ENCODE measurements at places on chromosomes 1 and 21. TPM values are rescaled to one million over a fixed set of nuclear protein-coding genes. Genes with fewer than 3 reads are reported as not detected.

- no peak for DNase-seq
- H3K4me3 ChIP-seq: no peak overlapping the region
- no peak overlapping the region for H3K27ac ChIP-seq
- H3K36me3 ChIP-seq: no peaks in the 10 kb centered on the region
These were observed 41.0 kb upstream of the KCNK1 start for GRCh38 chr1:233572896-233573295.

DNA sequence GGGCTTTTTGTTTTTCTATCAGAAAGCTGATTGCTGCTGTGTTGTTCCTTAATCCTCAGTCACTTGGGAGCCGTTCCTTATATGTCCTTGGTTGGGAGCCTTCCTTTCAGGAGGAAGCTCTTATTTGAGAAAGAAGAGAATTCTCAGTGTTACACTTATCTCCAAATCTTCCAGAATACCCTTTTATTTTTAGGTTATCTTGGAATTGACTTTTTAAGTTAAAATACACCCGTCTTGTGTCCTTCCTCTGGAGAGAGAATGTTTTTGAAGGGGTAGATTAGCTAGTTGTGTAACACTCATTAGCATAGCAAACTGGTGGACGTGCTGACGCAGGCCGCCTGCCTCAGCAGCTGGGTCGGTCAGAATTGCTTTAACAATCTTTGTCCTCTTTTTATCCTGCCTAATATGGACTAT lies 42.1 kb downstream of the LRRC8B start:
- peaks cover 8% of the 10 kb centered on the region for H3K4me1 ChIP-seq
- no peak overlapping the region for H3K4me3 ChIP-seq
- peak overlapping the region; percentile 37 for H3K27ac ChIP-seq
- H3K27me3 ChIP-seq: no peaks in the 10 kb centered on the region

DNA sequence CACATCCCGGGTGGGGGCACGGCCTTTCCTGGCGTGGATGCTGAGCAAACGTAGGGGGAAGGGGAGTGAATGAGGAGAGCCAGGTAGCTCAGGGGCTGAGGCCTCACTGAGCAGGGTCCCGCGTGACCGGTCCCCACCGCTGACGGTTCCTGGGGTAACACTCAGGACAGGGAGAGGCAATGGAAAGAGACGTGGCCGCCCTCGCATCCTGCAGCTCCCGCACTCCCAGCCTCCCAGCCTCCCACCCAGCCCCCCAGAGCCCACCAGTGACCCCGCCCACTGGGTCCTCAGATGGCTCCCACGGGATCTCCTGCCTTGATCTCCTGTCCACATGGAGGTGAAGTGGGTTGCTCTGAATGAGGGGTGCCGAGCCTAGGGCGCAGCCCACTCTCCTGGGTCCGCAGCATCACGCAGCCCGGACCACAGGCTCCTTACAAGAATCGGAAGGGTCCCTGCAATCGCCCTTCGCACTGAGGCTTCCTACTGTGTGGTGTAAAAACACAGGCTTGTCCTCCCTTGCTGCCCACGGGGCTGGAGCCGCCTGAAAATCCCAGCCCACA lies 2.4 kb downstream of the TSPEAR start:
- H3K27me3 ChIP-seq: peaks cover 73% of the 10 kb centered on the region
- H3K4me1 ChIP-seq: no peaks in the 10 kb centered on the region
- DNase-seq: no peak
- H3K36me3 ChIP-seq: no peaks in the 10 kb centered on the region

DNA sequence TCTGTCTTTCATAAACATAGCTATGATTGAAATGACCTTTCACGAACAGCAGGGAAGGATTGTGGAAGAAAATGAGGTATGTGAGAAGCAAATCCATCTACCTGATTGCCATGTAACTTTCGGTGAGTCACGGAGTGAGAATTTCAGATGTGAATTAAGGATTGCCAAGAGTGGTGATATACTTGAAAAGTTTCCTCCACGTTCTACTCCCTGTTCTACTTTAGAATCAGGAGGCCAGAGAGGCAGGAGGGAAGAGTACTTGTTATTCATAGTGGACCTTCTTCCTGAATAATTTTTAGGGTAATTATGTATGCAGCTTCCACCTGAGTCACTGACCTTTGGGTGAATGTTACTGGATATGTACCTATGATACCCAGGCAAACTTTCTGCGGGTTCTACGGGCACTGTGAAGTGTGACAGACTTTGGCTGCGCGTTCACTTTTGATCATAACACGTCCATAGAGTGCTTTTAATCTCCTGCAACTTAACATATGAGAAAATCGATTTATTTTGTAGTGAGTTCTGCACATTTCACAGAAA lies 2.6 kb upstream of the KCNE1 start:
- no peak overlapping the region for H3K27ac ChIP-seq
- no peak overlapping the region for H3K4me3 ChIP-seq
- H3K4me1 ChIP-seq: no peaks in the 10 kb centered on the region
- no peaks in the 10 kb centered on the region for H3K36me3 ChIP-seq
- DNase-seq: no peak

DNA sequence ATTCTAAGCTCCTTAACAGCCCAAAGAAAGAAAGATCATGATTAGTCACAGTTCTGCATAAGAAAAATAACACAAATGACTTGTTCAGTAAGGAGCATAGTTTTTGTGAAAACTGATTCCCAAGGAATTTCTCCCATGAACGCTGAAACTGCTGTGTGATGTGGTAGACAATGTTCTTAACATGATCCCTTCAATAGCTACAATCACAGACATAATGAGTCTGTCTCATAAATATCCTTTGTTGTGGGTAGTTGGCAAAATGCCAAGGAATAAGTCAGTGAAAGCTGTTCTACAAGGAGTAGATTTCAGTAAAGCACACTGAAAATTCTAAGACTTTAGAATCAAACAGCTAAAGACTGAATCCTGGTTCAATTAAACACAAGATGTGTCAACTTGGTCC lies 404.8 kb downstream of the HLX start:
- H3K4me1 ChIP-seq: peaks cover 4% of the 10 kb centered on the region
- no peaks in the 10 kb centered on the region for H3K27me3 ChIP-seq
- no peak overlapping the region for H3K27ac ChIP-seq
- DNase-seq: no peak
- H3K36me3 ChIP-seq: no peaks in the 10 kb centered on the region
- H3K4me3 ChIP-seq: no peak overlapping the region

DNA sequence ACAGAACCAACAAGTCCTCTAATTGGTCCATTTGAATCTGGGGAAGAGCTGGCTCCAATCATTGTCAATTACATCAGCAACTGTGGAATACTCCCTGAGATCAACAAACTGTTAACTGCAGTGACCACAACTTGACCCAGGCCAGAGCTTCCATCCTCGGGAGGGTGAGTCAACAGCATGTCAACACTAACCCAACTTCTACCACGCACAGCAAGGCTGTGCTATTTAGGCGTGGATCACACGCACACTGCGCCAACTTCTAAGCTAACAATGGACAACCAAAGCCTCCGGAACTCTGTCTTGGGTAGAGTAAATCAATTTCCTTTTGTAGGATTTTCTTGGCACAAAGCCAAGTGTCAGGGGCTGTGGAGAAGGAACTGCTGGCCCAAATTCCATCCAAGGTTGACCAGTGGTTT lies 30.4 kb downstream of the APP start:
- no peak overlapping the region for H3K27ac ChIP-seq
- no peaks in the 10 kb centered on the region for H3K4me1 ChIP-seq
- no peaks in the 10 kb centered on the region for H3K36me3 ChIP-seq
- no peak overlapping the region for H3K4me3 ChIP-seq
- no peaks in the 10 kb centered on the region for H3K27me3 ChIP-seq

DNA sequence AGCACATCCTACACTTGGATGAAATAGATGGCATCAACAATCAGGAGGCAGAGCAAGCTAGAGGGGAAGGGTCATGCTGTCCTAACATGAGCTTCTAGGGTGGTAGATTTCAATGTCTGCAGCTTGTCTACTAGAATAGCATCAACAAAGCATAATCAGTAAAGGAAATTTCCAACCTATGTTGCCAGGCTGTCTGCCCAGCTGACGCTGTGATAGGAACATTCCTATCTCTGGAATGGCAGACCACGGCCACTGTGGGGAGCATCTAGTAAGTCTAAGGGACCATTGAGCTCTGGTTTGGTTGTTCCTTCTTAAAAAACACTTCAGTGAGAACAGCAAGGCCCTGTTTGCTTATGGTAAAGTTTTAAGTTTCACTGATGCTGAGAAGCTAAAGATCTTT lies 206.8 kb downstream of the PAPPA2 start:
- no peaks in the 10 kb centered on the region for H3K27me3 ChIP-seq
- H3K4me1 ChIP-seq: no peaks in the 10 kb centered on the region
- H3K4me3 ChIP-seq: no peak overlapping the region
- H3K36me3 ChIP-seq: no peaks in the 10 kb centered on the region
- no peak for DNase-seq

DNA sequence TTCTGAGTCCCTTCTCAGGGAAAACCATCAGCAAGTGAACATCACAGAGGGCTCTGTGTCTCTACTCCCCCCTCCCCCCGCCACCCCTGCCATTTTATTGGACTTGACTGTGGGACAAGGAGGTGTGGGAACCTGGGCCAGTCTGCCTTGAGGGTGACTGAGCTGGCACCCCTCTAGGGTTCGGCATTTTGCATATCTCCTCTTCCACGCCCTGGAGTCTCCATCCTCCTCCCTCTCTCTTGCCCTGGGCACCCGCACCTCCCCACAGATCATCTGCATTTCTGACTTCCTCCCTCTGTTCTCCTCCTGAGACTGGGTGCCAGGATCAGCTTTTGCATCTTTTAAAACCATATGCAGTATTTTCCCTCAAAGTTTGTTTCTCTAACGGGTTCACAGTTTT lies 107.1 kb upstream of the ERRFI1 start:
- no peak overlapping the region for H3K27ac ChIP-seq
- H3K27me3 ChIP-seq: no peaks in the 10 kb centered on the region
- DNase-seq: no peak
- no peak overlapping the region for H3K4me3 ChIP-seq

- DNase-seq: no peak
- no peaks in the 10 kb centered on the region for H3K4me1 ChIP-seq
- H3K27me3 ChIP-seq: no peaks in the 10 kb centered on the region
- H3K36me3 ChIP-seq: no peaks in the 10 kb centered on the region
These were observed 88.2 kb downstream of the GABPA start for GRCh38 chr21:25822981-25823380.

GRCh38 chr1:76203127-76203526 lies 128.6 kb downstream of the ST6GALNAC3 start:
- no peaks in the 10 kb centered on the region for H3K36me3 ChIP-seq
- no peak overlapping the region for H3K27ac ChIP-seq
- H3K27me3 ChIP-seq: no peaks in the 10 kb centered on the region
- no peaks in the 10 kb centered on the region for H3K4me1 ChIP-seq
- H3K4me3 ChIP-seq: no peak overlapping the region

DNA sequence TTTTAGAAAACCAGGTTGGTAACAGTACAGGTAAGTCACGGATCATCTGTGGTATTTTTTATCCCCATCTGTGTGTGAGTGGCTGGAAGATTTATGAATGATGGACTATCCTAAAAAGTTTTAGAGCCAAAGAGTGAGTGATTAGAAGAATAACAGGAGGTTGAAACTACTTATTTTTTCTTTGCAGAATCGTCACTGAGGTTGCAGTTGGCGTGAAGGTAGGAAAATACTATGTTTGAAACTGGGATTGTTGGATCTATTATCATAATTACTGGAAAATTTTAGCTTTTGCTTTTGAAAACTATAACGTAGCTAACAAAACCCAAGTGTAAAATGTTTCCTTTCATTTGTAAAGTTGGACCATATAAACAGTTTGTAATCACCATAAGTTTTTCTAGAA lies 1.8 kb downstream of the PTBP2 start:
- no peak overlapping the region for H3K27ac ChIP-seq
- no peak for DNase-seq
- H3K27me3 ChIP-seq: no peaks in the 10 kb centered on the region
- H3K36me3 ChIP-seq: 0 out of 2 replicates have a peak, but pooled peaks cover 2% of the 10 kb centered on the region

TNFRSF18 gene
- 0.92 TPM for total RNA-seq

SAMD13 gene
- 1.8 TPM for total RNA-seq

VWA1 gene
- total RNA-seq: 36.6 TPM

HLX gene
- 0.50 TPM for total RNA-seq

VANGL1 gene
- total RNA-seq: 13.4 TPM

SLC6A9 gene
- 24.2 TPM for total RNA-seq

All from H1 (cell line).